MG63 (cell line): ENCODE measurements at places on chromosomes 7 and 10.

DNA sequence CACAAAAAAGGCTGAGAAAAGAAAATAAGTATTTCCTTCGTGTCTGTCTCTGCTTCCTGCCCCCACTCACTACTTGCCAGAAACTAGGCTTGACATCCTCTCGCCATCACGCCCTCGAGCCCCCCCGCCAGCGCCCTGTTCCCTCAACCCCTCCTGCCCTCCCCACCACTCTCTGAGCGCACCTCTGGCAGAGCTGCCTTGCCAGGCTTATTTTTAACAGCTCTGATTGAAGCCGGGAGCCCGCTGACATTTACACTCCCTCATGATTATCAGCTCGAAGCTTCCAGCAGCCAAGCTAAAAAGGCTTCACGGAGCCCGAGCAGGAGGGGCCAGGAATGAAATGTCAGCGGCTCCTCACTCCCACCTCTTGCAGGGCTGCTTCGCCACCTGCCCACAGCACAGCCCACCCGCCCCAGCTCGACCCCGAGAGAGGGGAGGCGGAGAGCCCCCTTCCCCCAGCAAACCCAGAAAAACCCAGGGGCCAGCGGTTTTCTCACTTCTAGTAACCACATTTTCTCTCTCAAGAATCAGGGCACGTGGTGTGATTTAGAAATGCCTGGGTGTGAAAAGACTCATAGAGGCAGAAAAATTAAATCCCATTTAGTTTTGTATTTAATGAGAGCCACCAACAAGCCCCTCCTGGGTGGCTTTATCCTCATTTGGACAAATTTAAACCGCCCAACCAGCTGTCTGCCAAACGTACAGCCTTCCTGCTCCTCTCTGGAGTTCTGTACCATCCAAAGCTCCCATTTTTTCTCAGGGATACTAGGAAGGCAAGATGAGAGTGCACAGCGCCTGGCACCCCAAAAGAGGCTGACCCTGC is 89.3 kb downstream of the SLIT1 start:
- DNase-seq: no peak

- DNase-seq: peak; percentile 94
Observed at GRCh38 chr7:6317797-6318438, 45.5 kb upstream of the CYTH3 start.

GRCh38 chr7:78151229-78151628 is 352.7 kb downstream of the PHTF2 start:
- no peak for DNase-seq

DNA sequence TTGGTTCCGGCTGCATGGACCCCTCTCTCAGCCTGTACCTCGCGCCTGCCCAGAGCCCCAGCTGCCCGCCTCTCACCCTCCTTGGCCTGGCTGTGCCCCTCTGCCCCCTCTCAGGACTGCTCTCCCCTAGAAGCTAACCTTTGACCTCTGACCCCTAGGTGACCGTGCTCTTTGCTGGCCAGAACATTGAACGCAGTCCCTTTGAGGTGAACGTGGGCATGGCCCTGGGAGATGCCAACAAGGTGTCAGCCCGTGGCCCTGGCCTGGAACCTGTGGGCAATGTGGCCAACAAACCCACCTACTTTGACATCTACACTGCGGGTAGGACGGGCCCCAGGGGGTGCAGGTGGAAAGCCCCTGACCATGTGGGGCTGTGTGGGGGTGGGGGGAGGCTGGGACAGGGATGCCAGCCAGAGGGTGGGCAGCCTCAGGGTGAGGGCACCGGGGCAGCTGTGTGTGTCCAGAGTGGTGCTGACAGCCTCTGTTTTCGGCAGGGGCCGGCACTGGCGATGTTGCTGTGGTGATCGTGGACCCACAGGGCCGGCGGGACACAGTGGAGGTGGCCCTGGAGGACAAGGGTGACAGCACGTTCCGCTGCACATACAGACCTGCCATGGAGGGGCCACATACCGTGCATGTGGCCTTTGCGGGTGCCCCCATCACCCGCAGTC is 8.0 kb downstream of the FLNC start:
- DNase-seq: no peak

- no peak for DNase-seq
Observed at GRCh38 chr10:131737543-131738395, 163.0 kb upstream of the PPP2R2D start.

GRCh38 chr7:55574051-55574717 is 1.9 kb upstream of the VOPP1 start:
- peak; percentile 45 for DNase-seq

DNA sequence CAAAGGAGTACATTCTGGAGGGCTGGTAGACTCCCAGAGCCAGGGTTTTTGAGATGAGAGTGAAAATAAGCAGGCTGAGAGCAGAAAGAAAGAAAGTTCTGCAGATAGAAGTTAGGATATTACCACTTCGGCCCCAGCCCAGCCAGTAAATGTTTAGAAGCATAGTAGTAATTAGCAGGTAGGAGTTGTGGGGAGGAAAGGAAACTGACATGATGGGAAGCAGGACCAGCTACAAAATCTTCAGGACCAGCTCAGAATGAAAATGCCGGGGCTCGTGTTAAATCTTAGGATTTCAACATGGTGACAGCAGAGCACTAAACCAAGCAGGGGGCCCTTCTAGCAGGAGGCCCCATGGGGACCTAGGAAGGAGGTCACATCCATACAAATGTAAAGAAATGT is 28.7 kb downstream of the PRSS2 start:
- no peak for DNase-seq

DNA sequence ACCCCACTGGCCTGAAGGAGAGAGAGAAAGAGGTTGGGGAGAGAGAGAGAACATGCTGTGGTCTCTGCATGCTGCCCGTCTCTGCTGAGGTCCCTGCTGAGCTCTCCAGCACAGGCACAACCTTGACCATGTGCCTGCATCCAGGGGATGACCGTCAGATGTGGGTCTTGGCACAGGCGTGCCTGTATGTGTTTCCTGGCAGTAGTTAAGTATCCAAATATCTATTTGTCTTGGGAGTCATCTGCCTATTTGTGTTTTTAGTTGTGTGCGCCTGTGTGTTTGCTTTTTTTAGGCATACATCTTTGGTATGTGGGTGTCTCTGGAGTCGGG is 1.9 kb upstream of the UNC5B start:
- DNase-seq: no peak

GRCh38 chr7:95592570-95592969 is 3.7 kb downstream of the PDK4 start:
- DNase-seq: no peak

DNA sequence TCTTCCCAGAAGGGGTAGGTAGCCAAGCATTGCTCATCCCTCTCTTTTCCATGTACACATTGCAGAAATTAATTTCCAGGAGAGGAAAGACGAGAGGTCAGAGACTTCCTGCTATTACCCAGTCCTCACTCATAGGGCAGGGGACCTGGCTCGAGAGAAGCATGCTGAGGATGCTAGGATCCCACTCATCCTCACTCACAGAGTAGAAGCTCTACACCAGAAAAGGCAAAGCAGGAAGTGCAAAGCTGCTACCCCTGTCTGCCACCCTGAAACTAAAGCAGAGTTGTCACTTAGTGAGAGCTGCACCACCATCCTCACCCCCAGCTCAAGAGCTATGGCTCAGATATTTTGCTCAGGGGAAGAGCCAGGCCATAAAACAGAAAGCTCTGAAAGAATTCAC is 9.9 kb downstream of the OR9A2 start:
- no peak for DNase-seq

GRCh38 chr7:154871507-154871906 is 131.4 kb downstream of the PAXIP1 start:
- no peak for DNase-seq

- DNase-seq: peak; percentile 39
Observed at GRCh38 chr7:94436018-94436604, 41.4 kb downstream of the COL1A2 start.

- no peak for DNase-seq
Observed at GRCh38 chr10:44042075-44042770, 342.7 kb downstream of the CXCL12 start.

- no peak for DNase-seq
Observed at GRCh38 chr7:3846738-3847137, 545.7 kb downstream of the SDK1 start.

GRCh38 chr7:130268463-130269317 is 2.0 kb downstream of the CPA2 start:
- DNase-seq: no peak

- DNase-seq: peak; percentile 90
Observed at GRCh38 chr10:117736655-117737054, 194.1 kb downstream of the EMX2 start.

DNA sequence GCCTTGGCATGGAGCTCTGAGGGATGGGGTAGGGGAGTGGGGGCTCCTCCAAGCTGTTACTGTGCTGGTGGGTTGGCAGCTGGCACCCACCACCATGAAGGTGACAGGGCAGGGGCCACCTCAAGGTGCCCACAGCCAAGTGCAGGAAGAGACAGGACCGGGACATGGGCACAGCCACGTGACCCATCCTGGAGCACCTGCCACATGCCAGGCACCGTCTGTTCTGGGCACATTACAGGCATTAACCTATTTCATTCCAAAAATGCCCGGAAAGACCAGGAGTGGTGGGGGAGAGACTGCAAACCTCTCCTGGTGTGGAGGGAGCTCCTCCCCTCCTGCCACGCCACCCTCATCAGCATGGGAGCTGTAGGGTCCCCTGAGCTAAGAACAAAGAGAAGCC is 56.7 kb downstream of the CAMK2B start:
- DNase-seq: no peak

GRCh38 chr10:16816830-16817124 is 447 bp downstream of the RSU1 start:
- DNase-seq: no peak

DNA sequence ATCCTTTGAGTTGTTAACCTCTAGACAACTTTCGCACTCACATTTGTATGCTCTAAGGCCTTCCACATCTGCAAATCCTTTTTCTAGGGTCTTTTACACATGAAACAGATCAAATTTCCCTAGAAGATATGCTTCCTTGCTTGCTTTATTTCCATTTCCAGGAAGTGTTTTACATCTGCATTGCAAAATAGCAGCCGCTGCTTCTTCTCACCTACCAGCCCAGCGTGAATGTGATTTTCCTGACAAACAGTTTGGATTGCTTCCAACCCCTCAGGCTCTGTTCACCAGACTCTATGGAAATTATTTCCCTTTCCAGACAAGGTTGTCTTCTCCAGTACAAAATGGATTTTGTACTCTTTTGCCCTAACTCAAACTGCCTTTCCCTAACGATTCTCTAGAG is 50.9 kb upstream of the PAPSS2 start:
- no peak for DNase-seq

- peak; percentile 31 for DNase-seq
Observed at GRCh38 chr7:16051561-16052255, 365.2 kb upstream of the MEOX2 start.

DNA sequence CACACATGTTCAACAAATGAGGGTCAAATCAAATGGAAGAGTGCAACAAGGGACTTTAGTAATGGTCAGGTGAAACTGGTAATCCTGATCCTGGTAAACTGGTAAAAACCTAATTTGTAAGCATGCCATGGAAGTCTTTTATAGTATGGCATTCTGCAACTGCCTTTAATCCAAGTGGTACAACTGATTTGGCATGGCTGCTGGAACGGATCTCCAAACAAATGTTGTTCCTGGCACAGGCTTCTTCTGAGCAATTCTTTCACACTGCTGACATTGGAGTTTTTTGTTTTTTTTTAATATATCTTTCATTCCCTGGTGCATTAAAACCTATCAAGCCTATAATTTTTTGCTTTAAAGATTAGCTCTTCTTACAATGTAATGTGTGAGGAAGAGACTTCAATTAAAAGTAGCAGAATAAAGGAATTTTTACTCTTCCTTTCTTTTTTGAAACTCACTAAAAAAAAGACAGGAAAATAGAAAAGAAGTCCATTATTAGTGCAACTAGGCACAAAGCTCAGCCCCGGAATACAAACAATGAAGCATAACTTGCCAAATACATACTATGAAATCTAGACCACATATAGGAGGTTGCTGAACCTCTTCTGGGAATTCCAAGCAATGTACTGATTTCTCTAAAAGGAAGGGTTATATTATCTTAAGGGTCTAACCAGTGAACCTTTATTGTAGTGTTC is 79.3 kb upstream of the OIT3 start:
- DNase-seq: peak; percentile 61

DNA sequence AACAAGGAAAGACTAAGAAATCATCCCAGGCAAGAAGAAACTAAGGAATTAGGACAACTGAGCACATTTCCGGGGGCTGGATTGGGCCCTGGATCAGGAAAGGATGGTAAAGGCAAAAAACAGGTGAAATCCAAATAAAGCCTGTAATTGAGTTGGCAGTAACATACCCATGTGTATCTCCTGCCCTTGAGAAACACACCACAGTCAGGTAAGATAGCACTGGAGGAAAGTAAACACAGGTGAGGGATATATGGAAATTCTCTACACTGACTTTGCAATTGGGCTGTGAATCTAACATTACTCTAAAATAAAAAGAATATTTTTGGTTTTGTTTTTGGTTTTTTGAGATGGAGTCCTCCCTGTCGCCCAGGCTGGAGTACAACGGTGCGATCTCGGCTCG is 140.2 kb upstream of the FRMD4A start:
- no peak for DNase-seq

- DNase-seq: no peak
Observed at GRCh38 chr7:124379296-124379695, 346.4 kb upstream of the TMEM229A start.

GRCh38 chr10:31090894-31091607 is 59.4 kb upstream of the ZNF438 start:
- no peak for DNase-seq

DNA sequence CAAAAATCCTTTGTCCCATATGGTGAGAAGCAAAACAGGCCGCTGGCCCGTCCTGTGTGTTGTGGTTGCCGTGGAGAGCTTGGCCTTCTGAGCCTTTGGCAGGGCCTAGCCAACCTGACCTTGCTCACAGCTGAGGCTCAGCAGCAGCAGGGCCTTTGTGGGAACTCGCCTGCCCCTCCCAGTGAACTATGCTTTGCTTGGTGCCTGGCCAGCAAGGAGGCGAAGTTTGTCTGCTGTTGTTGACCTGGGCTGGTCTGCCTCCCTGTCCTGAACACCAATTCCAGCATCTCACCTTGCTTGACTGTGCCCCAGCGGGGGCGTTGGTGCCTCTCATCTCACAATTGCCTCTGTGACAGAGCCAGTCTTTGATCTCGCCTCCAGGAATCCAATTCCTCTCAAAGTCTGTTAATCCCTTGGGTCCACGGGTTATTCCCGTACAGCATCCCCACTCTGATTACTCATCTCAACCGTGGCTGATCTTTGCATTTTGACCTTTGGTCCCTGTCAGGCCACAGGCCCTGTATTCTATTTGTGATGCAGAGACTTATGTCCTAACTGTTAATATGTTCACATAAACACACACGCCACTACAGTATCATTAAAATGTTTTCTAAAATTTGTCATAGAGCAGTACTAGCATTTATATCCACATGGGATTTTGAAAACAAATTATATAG is 22.6 kb downstream of the EPDR1 start:
- DNase-seq: peak; percentile 65

DNA sequence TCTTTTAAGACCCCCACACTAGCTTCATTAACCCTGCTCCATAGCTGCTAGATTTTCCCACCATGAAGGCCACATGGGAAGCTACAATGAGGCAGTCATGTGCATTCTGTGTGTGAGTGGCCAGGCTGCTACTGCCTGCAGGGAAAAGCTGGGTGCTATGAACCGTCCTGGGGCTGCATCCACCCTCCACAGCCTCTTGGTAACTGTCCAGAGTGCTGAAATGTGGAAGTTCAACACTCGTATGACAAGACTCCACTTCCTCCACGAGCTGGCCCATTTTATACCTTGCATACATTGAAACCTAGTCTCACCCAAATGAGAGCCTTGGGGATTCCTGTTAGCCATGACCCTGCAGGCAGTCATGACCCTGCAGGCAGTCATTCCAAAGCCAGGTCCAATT is 59.4 kb downstream of the CUZD1 start:
- DNase-seq: no peak

GRCh38 chr10:4784667-4785333 is 41.2 kb upstream of the AKR1E2 start:
- DNase-seq: no peak
